ENCODE measurements at places on chromosomes 11 and 22.

DNA sequence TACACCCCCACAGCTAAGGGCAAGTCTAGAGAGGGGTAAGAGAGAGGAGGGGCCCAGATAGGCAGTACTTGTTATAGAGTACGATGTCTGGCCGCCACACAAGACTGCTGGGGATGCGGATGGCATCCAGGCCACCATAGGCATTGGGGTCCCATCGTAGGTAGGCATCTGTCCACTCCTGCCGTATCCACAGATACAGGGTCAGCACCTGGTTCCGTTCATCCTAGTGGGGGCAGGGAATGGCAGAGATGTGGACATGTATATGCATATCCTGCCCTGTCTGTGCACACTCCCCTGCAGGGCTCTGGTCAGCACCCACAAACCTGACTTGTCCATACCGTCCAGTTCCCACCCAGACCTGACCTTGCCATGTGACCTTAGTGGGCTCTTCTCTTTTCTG lies 2.1 kb downstream of the CHRNA10 start:
- no peak for DNase-seq

GRCh38 chr11:2664376-2664775 lies 35.4 kb downstream of the KCNQ1OT1 start:
- DNase-seq = no peak

DNA sequence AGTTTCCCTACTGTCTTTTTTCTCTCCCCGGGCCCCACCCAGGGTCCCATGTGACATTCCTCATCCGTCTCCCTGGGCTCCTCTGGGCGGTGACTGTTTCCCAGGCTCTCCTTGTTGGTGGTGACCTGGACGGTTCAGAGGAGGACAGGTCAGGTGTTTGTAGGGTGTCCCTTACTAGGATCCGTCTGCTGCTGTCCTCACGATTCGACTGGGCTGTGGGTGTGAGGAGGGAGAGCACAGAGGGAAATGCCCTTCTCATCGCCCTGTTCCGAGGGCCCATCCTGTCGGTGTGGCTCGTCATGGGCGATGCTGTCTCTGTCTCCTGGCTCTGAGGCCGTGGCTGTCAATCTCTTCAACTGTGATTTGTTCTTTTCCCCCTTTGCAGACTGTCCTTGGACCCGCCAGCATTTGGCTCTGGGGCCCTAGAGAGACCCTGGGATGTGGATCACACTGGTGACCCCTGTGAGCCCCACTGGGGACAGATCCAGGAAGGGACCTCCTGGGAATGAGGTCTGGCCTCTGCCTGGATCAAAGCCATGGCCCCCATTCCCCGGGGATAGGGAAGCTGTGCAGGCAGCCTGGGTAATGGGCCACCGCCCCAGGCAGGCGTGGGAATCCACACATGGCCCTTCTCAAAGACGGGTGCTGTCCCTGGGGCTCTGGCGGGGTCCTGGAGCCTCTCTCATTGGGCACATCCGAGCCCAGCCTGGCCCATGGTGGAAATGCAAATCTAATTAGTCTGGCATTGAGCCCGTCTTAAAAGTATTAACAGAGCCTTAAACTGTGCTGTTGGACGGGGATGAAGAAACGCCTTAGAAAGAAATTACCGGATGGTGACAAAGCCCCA lies 46.8 kb upstream of the KCNQ1OT1 start:
- no peak for DNase-seq

- no peak for DNase-seq
Measured at GRCh38 chr11:59243633-59244032, 30.9 kb upstream of the MPEG1 start.

DNA sequence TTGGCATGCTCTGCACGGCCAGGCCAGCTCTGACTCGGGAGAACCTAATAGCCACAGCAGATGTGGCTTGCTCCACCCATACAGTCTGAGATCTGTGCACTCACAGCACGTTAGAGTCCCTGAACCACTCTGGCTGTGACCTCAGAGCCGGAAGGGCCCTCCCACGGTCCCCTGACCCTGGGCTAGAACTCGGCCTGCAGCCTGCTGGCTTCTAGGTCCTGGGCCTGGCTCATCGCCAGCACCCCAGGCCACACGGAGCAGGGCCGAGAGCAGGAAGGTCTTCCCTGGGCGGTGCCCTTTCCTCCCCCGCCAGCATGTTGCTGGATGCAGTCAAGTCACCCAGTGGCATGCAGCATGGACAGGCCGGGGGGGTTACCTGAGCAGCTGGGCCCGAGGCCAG lies 35.3 kb upstream of the TTLL12 start:
- no peak for DNase-seq

DNA sequence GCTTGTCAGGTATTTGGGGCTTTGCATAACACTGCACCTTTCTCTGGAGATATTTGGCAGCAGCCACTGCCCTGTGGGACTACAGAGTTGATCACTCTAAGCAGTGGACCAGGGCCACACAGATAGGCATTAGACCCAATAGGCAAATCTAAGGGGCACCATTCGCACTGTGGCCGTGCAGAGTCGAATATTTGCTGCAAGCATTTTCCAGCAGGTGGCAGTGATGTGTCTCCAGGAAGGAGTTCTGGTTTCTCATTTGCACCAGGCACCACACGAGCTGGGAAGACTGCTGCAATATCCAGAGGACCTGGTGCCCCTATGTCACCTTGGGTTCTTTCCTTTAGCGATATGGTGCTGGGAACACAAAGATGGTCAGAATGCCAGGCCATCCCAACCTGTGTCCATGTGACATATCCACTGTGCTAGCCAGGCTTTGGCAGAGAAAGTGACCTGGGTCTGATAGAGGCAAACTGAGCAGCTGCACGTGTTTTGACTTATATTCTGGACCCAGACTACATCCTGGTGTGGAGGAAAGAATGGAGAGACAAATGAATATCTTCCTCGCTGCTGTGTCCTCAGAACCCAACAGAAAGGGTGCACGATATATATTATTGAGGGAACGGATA lies 318.7 kb downstream of the BUD13 start:
- peak; percentile 5 for DNase-seq

DNA sequence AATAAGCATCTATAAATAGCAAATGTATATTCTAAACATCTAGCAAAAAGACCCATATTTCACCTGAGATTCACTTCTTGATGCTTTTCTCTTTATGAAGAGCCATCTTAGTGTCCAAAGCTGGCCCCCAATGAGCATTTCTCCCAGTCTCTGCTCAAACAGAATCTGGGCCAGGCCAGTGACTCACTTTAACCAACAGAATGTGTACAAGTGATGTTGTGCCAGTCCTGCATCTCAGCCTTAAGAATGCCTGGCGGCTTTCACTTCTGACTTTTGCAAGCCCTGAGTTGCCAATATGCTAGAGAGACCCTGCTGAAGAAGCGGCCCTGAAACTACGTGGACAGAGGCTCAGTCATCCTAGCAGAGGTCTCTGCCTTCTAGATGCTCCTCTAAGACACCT lies 6.9 kb upstream of the COPB1 start:
- no peak for DNase-seq

DNA sequence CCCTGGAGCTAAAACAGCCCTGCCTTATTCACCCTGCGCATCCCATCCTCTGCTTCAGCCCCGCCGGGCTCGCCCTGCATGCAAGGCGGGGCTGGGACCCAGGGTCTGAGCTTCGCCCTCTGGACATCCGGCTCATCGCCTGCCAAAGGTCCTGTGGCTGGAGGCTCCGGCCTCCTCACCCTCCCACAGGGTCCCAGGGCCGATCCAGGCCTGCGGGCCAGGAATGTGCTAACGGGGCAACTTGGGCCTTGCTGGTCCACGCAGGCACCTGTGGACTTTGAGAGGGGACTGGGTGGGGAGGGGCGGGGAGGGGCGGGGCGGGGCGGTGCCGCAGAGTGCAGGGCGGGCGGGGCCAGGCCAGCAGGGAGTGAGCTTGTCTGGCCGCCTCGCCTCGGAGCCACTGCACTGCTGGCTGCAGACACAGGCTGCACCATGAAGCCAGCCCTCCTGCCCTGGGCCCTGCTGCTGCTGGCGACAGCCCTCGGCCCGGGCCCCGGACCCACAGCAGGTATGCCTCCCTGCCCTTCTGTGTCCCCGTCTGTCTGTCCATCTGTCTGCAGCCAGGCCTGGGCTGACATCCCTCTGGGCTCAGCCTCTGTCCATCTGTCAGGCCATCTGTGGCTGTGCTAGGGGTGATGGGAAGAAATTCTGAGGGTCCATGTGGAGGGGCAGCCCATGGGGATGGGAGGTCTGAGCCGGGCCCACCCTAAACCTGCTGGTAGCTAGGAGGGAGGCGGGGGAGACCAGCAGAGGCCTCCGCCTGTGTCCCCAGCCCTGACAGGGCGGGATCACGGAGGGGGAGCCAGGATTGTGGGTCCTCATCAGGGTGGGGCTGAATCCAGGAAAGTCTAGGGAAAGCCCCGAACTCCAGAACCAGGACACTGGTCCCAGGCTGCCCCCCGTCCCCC lies at the start of gene SUSD2:
Gene SUSD2, plus strand, starts transcription at position 400 of the 908 bp plus-strand sequence. Its CDS starts 33 bp downstream, at position 433.
- DNase-seq = no peak

DNA sequence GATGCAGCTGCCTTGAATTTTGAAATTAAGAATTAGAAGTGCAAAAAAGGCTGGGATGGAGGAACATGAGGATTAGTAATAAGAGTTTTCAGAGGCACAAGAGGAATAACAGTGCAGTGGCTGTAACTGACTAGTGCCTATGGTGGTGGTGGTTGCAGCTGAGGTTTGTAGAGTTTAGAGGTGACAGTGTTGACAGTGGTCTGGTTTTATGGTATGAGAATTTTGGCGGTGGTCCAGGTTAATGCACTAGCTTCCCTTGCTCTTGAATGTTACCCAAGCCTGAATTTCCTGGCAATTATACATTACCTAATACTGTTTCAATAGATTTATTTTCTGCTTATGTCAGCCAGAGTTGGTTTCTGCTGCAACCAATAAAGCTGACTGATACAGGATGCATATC lies 112.8 kb upstream of the C11orf87 start:
- peak; percentile 91 for DNase-seq

DNA sequence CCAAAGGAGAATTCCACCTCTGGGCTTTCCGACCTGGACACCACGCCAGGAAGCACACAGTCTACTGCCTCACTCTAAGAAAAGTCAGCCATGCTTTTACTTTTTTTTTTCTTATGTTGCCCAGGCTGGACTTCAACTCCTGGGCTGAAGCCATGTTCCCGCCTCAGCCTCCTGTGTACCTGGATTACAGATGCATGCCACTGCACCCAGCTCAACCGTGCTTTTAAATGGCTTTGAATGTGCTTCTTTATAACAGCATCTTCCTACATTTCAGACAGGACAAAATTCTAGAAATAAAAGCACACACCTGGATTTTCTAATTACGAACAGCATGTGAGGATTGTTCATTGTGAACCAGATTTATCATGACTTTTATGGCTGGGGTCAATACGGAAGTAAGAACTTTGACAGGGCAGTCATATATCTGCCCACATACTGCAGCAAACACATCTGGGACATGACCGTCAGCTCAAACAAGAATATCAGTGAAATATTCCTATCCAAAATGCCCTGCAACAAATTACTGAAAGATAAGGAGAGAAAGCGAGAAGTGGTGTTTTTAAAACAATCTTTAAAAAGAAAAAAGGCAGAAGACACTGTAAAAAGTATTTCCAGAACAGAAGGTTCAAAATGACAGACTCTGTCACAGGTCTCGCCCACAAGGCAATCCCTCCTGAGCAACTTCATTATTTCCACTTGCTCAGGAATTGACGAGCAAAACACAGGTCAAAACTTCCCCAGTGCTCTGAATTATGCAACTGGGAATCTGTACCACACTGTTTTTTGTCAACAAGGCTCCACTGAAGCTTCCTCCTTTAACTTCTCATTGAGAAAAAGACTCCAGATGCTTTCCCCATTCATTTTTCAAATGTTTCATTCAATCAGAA lies 42.1 kb downstream of the PACSIN2 start:
- no peak for DNase-seq

GRCh38 chr11:119488256-119488995 lies 65.5 kb upstream of the THY1 start:
- DNase-seq = no peak

DNA sequence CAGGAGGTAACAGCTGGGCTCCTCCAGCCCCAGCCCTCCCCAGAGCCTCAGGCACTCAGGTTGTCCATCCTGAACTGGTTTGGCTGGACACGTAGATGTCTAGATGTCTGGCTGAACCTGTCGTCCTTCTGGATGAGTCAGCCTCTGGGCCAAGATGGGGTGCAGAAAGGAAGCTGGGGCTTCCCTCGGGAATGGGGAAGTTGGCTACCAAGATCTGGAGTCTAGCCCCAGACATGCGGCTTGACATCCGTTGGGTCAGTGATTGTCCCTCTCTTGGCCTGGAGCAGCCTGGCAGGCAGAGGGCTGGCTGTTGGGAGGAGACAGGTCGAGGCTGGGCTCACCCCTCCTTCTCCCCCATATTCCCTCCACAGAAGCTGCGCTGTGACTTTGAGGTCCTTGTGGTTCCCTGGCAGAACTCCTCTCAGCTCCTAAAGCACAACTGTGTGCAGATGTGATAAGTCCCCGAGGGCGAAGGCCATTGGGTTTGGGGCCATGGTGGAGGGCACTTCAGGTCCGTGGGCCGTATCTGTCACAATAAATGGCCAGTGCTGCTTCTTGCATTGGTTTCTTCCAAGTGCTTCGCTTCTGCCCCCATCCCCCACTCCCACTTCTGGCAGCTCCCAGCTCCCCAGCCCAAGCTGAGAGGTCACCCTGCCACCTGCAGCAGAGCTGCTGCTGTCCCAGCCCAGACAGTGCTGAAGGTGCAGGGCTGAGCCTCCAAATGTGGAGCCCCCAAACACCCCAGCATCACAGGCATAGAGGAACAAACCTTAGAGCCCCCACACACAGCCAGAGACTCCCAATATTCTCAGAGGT lies 1.3 kb downstream of the CST6 start:
- no peak for DNase-seq

DNA sequence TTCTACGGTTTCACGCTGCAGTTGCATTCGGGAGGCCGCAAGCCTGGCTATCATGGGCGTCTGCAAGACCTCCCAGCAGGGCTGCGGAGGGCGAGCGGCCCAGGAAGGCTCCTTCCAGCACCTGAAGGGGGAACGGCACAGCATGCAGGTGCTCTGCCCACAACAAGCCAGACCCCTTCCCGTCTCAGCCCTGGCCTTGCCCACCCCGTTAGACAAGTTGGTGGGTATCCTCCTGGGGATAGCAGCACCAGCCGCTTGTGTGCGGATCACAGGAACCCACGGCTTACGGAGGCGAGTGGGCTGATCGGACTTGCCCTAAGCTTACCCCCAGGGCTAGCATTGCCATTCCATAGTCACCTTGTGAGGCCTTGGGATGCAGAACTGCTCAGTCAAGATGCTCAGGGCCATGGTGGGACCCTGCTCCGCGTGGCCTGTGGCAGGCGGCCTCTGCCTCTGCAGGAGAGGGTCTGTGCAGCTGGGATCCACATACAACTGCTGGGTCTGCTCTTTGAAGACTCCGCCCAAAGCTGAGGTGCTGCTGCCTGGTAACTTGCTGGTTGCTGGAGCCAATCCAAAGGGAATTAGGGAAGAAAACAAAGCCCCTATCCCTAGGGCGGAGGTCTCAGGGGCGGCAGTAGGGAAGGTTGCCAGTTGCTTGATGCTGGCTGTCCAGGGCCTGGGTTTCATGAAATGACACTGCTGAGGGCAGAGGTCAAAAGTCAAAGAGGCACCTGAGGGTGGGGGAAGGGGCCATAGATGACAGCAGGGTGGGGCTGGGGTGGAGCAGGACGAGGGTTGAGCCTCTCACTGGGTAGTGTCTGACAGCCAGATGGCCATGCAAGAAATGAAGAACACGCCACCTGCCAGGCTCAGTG lies 1.4 kb upstream of the OSBPL5 start:
- no peak for DNase-seq

Data from fibroblast of skin of left quadriceps (primary cell).